Large intestine (tissue), 12 donors: ENCODE measurements at places on chromosomes 4 and X. TPM values are rescaled to one million over a fixed set of nuclear protein-coding genes. Genes with fewer than 3 reads are reported as not detected.

DNA sequence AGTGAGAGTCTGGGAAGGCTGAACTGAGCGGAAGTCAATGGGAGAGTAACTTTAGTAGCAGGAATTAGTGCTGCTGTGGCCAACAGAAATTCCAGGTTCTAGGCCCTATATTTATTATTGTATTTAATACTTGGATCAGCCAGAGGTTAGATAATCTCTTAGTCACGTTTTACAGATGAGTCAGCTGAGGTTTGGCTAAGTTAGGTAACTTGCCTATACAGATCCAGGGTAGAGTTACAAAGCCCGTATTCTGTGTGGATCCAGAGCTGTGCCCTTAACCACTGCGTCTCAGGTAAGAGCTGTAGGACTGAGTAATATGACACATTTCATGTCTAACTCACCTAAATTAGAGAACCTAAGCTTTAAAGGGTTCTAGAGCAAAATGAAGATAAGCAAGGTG, 20.5 kb downstream of the PSMD10 start:
- H3K36me3 ChIP-seq, result no peaks in the 10 kb centered on the region
- no peak overlapping the region for H3K4me3 ChIP-seq
- no peaks in the 10 kb centered on the region for H3K4me1 ChIP-seq
- no peak for DNase-seq
- no peak overlapping the region for H3K27ac ChIP-seq

GPRASP2 gene
- polyA plus RNA-seq, result 19.3 TPM

GPR119 gene
- polyA plus RNA-seq, result 0.61 TPM

DNA sequence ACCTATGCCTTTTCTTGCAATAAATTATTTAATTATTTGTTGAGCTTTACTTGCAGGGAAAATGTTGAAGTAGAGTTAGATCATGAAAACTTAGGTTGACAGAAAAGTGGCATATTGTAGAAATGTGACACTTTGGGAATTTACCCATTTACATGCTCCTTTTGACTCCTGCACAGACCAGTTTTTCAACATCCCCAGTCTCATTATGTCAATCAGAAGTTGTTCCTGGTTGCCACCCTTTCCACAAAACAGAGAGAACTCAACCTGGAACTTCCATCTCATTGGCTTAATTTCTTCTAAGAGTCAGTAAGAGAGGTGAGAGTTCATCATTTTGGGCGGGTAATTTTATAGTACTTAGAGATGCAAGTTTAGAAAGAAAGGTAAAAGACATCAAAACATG, 284.6 kb upstream of the ANKRD50 start:
- DNase-seq, result no peak
- H3K27me3 ChIP-seq, result no peaks in the 10 kb centered on the region
- H3K36me3 ChIP-seq, result no peaks in the 10 kb centered on the region
- no peaks in the 10 kb centered on the region for H3K4me1 ChIP-seq

DNA sequence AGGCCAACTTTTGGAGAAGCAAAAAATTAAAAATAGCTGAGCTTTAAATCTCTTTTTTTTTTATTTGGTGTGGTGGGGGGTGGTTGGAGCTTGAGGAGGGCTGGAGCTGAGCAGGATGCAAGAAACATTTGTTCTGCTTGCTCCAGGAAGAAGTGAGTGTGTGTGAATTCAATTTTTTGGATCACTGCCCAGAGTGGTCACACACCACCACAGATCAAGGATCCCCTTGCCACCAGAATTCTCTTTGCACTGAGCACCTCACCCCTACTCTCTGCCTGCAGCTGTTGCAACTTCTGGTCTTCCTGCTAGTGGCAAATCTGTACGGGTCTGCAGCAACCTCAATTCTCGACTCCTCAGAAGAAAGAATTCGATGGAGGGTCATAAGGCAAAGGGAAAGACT, 19.9 kb upstream of the PLP1 start:
- no peak overlapping the region for H3K27ac ChIP-seq
- DNase-seq, result no peak
- no peaks in the 10 kb centered on the region for H3K4me1 ChIP-seq
- no peak overlapping the region for H3K4me3 ChIP-seq
- no peaks in the 10 kb centered on the region for H3K36me3 ChIP-seq

DNA sequence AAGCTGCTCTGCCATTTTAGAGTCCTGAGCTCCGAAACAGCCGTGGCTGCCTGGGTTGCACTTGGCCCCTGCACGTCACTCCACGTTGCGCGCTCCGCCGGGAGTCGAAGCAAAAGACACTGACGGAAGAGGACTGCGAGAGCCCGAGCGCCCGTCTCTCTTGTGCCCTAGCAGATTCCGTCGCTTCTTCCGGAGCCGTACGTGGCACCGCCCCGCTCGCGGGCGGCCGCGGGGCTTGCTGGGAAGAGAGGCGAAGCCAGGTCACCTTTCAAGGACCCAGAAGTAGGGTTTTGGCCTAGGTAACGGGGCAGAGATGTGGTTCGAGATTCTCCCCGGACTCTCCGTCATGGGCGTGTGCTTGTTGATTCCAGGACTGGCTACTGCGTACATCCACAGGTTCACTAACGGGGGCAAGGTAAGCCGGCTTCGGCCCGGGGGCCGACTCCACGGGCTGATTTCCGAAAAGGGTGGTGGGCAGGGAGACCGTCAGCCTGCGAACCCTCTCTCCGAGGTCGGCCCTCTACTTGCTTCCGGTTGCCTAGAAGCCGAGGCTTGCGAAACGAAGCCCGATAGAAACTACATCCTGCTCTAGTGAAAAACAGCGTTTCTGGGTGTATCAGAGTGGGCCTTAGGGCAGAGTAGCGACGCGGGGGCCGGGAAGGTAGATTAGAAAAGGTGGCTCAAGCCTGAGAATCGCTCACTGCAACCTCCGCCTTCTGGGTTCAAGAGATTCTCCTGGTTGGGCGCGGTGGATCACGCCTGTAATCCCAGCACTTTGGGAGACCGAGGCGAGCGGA, at the start of the genes NDUFA1 and RNF113A:
NDUFA1 (plus strand) TSS at position 234 of the 797 bp plus-strand sequence; CDS start at position 314, 80 bp downstream.
RNF113A (minus strand) TSS at position 135 of the 797 bp plus-strand sequence; CDS start at position 15, 120 bp downstream.
- peaks cover 5% of the 10 kb centered on the region for H3K36me3 ChIP-seq
- H3K27ac ChIP-seq, result peak within 1 kb of the TSS; percentile 95
- DNase-seq, result peak; percentile 92
- peak within 1 kb of the TSS; percentile 85 for H3K4me3 ChIP-seq

GPRASP3 gene
- 10.7 TPM for polyA plus RNA-seq

GRCh38 chr4:154425514-154425913, 66.1 kb downstream of the DCHS2 start:
- no peak for DNase-seq
- peaks cover 2% of the 10 kb centered on the region for H3K27me3 ChIP-seq
- H3K4me1 ChIP-seq, result no peaks in the 10 kb centered on the region

DNA sequence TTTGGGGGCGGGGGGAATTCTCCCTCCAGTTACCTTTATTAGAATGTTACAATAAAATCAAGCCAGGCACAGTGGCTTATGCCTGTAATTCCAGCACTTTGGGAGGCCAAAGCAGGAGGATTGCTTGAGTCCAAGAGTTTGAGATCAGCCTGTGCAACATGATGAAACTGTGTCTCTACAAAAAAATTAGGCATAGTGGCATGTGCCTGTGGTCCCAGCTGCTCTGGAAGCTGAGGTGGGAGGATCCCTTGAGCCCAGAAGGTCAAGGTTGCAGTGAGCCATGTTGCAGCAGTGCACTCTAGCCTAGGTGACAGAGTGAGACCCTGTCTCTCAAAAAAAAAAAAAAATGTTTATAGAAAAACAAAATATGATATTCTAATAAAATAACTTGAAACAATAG, 5.3 kb upstream of the UBE2D3 start:
- H3K27ac ChIP-seq, result no peak overlapping the region
- no peaks in the 10 kb centered on the region for H3K36me3 ChIP-seq
- H3K4me1 ChIP-seq, result peaks cover 6% of the 10 kb centered on the region
- no peaks in the 10 kb centered on the region for H3K27me3 ChIP-seq
- DNase-seq, result no peak

GRCh38 chrX:48475774-48476577, at the start of gene FTSJ1:
Gene FTSJ1 (plus strand): TSS chrX:48476199. CDS start chrX:48478048, 1,849 bp downstream.
- no peaks in the 10 kb centered on the region for H3K36me3 ChIP-seq
- DNase-seq, result peak; percentile 90
- peak within 1 kb of the TSS; percentile 78 for H3K4me3 ChIP-seq
- no peaks in the 10 kb centered on the region for H3K27me3 ChIP-seq
- H3K27ac ChIP-seq, result peak within 1 kb of the TSS; percentile 54

GRCh38 chr4:103012551-103012950, 7.0 kb downstream of the SLC9B1 start:
- H3K4me1 ChIP-seq, result peaks cover 12% of the 10 kb centered on the region
- H3K36me3 ChIP-seq, result no peaks in the 10 kb centered on the region
- H3K27me3 ChIP-seq, result no peaks in the 10 kb centered on the region
- H3K27ac ChIP-seq, result peak overlapping the region; percentile 78

DNA sequence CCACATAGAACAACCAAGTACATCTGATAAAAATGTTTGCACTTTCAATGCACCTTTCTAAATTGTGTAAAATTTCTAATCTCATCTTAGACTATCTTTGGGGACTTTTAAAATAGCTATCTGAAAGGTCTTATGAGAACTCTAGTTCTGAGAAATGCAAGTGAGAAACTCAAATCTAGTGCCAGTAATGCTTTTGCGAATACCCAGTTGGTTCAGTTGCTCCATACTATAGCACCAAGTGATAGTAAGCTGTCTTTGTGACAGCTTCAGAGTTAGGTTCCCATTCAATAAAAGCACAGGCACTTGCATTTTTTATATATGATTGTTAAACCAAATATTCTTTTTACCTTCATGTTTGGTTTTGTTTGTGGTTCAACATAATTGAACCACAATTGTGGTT, 4.5 kb upstream of the ITM2A start:
- no peak for DNase-seq
- no peak overlapping the region for H3K27ac ChIP-seq
- H3K4me1 ChIP-seq, result no peaks in the 10 kb centered on the region

BGN gene
- polyA plus RNA-seq, result 17.2 TPM

- H3K36me3 ChIP-seq, result no peaks in the 10 kb centered on the region
- no peak overlapping the region for H3K27ac ChIP-seq
- DNase-seq, result no peak
Observed at GRCh38 chr4:67918428-67918827, 34.6 kb upstream of the TMPRSS11D start.
